ENCODE measurements at places on chromosomes 12 and 14. TPM values are rescaled to one million over a fixed set of nuclear protein-coding genes. Genes with fewer than 3 reads are reported as not detected.

DNA sequence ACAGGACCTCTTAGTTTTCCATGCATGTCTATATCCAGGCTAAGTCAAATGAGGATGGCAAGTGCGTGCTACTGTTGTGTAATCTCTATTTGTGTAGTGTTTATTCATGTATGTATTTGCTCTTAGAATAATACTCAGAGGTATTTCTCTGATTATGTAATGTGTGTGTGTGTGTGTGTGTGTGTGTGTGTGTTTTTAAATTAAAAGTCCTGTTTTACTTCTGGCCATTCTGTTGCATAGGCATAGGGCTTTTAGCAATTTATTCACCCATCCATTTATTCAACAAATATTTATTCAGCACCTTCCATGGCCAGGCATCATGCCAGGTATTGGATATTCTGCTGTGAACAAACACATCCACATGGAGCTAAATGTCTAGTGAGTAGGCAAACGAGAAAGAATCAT lies 63.5 kb downstream of the PELI2 start:
- no peak for DNase-seq

GRCh38 chr12:3152892-3153291 lies 75.7 kb downstream of the TSPAN9 start:
- DNase-seq = no peak

GRCh38 chr12:89326239-89327040 lies 25.9 kb downstream of the DUSP6 start:
- no peak for DNase-seq

DNA sequence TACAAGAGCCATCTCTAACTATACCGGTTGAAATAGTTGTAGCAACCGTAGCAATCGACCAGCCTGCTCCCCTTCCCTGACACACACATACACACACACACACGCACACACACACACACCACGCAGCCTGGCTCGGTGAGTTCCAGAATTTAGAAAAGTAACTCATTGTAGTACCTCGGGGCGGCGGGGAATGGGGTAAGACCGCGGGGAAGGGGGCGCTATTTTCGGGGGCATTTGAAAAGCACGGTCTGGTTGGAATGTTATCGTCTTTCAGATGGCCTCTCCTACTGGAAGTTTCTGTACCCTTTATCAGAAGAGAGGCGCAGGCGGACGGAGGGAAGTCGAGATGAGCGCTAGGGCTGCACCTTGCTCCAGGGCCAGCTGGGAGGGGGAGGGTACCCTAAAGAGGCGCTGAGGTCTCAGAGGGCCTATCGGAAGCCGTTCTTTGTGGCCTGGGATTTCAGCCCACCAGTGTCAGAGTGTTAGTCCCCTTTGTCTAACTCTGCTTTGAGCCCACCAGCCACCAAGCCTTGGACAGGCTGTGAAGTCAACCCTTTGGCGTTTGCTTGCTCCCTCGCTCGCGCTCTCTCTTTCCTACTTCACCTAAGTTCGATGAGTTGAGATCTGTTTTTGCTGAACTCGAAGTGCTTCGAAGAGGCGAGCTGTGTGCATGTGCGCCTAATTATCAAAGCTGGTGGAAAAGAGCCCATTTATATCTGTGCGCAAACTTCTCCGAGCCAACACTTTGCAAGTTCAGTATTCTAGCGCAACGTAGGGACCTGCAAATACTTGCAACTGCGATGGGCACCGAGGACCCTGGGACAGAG lies 837 bp downstream of the COL2A1 start:
- DNase-seq = no peak

GRCh38 chr12:56375598-56376434 lies 13.2 kb upstream of the APOF start:
- DNase-seq = no peak

DNA sequence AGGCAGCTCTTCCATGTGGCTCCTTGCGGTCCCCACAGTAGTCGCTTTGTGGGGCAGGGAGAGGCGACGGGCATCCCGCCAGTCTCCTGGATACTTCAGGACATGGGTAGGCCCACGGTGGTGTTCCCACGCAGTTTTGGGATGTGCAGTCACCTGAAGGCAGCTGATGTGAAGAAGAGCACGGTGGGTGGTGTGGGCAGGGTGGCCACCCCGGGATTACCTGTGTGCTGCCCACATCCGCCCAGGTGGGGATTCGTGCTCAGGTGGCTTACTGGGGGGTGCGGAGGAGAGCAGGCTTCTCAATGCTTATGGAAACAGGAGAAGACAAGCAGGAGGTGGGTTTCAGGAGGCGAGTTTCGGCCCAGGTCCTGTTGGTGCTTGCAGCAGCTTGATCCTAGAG lies 28.4 kb upstream of the TDRD9 start:
- no peak for DNase-seq

TEX52 gene
- polyA plus RNA-seq = 0.79 TPM

Measured in hindlimb muscle (tissue), 1 donor.